Uterus (tissue), 4 donors: ENCODE measurements at places on chromosomes 2 and 18. TPM values are rescaled to one million over a fixed set of nuclear protein-coding genes. Genes with fewer than 3 reads are reported as not detected.

KATNAL2 gene
- 14.3 TPM for total RNA-seq

KLHL41 gene
- total RNA-seq: 3.5 TPM

STARD6 gene
- total RNA-seq: not detected

UPP2 gene
- total RNA-seq: not detected

TUBA3E gene
- not detected for total RNA-seq

FEV gene
- not detected for total RNA-seq

CDKL4 gene
- 2.1 TPM for total RNA-seq

SFTPB gene
- total RNA-seq: 1.4 TPM

ACTG2 gene
- 309 TPM for total RNA-seq

UGT1A5 gene
- total RNA-seq: not detected

CHRNG gene
- total RNA-seq: not detected

WIPF1 gene
- 61.9 TPM for total RNA-seq

TMEM169 gene
- not detected for total RNA-seq

OSBPL6 gene
- total RNA-seq: 9.9 TPM

C2orf74 gene
- total RNA-seq: 9.0 TPM

PCARE gene
- not detected for total RNA-seq

IL1R2 gene
- 8.2 TPM for total RNA-seq

CCDC74A gene
- total RNA-seq: 0.29 TPM

SNTG2 gene
- 46.2 TPM for total RNA-seq

CIB4 gene
- 0.61 TPM for total RNA-seq

MSH2 gene
- total RNA-seq: 28.9 TPM

CACNB4 gene
- 14.0 TPM for total RNA-seq

UGT1A3 gene
- total RNA-seq: not detected

DNAH7 gene
- total RNA-seq: 10.0 TPM
